ENCODE measurements at places on chromosomes 3 and 15.

GRCh38 chr3:134568790-134569189 lies 82.0 kb downstream of the KY start:
- DNase-seq = no peak

GRCh38 chr15:66035901-66036300 lies 166.6 kb downstream of the RAB11A start:
- no peak for DNase-seq

GRCh38 chr15:56586206-56586605 lies 121.3 kb upstream of the MNS1 start:
- DNase-seq = no peak

- no peak for DNase-seq
Observed at GRCh38 chr15:74387141-74387541, 19.7 kb upstream of the CYP11A1 start.

DNA sequence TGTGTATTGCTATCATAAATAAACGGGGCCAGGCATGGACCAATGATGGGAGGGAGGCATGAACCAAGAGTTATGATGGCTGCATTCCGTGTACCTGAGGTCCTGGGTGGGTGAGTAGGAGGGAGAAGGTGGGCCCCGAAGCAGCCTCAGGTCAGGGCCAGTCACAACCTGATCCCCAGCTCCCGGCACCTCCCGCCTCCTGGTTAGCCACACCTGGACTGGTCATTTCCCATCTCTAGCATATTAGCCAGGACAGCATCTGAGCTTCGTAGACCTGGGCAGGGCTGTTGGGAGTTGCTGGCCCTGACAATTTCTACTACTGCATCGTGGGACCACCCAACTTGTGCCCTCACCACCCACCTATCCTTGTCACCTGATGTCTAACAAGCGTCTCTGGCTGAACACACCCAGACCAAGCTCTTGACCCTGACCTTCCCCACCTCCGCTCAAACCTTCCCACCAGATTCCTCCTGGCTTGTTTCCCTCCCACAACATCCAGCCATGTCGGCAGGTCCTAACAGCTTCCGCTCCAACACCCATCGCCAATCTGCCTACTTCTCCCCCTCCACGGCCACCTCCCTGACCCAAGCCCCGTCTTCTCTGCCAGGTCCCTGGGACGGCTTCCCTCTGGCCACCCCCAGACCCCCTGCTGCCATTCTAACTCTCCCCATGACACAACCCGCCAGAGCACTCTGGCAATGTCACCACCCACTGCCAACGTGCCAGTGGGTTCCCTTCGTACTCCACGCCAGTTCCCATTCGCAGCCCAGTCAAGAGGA lies 133.8 kb upstream of the IQSEC1 start:
- DNase-seq = no peak

GRCh38 chr3:97822359-97822775 lies 556 bp downstream of the CRYBG3 start:
- no peak for DNase-seq

- no peak for DNase-seq
Observed at GRCh38 chr3:150362515-150363302, 45.4 kb upstream of the TSC22D2 start.
